ENCODE measurements at places on chromosomes 2 and 18. TPM values are rescaled to one million over a fixed set of nuclear protein-coding genes. Genes with fewer than 3 reads are reported as not detected.

NAGK gene
- total RNA-seq: 71.2 TPM

HRH4 gene
- total RNA-seq: not detected

GALNT13 gene
- 12.6 TPM for total RNA-seq

ITPRIPL1 gene
- not detected for total RNA-seq

C2orf78 gene
- total RNA-seq: not detected

CYP26B1 gene
- 12.9 TPM for total RNA-seq

CCDC150 gene
- 4.5 TPM for total RNA-seq

DLX1 gene
- total RNA-seq: 3.9 TPM

NPHP1 gene
- total RNA-seq: 7.2 TPM

SPP2 gene
- not detected for total RNA-seq

SPAG16 gene
- 12.2 TPM for total RNA-seq

VWC2L gene
- total RNA-seq: not detected

G6PC2 gene
- not detected for total RNA-seq

SP100 gene
- total RNA-seq: 28.5 TPM

NT5DC4 gene
- total RNA-seq: not detected

DSG4 gene
- total RNA-seq: 0.02 TPM

MGAT4A gene
- total RNA-seq: 1.3 TPM
